Activated naive CD8-positive, alpha-beta T cell treated with anti-CD3 and anti-CD28 coated beads, Interleukin-2, amount 10 ng/mL, durations not matched to agents 7 days and 5 days (primary cell): ENCODE measurements at places on chromosomes 7 and 10. TPM values are rescaled to one million over a fixed set of nuclear protein-coding genes. Genes with fewer than 3 reads are reported as not detected.

ABLIM1 gene
- 137 TPM for total RNA-seq

TAS2R5 gene
- 1.7 TPM for total RNA-seq

LRIT1 gene
- total RNA-seq = not detected

GRCh38 chr7:767941-768731 is 41.1 kb upstream of the PRKAR1B start:
- DNase-seq = no peak

DNA sequence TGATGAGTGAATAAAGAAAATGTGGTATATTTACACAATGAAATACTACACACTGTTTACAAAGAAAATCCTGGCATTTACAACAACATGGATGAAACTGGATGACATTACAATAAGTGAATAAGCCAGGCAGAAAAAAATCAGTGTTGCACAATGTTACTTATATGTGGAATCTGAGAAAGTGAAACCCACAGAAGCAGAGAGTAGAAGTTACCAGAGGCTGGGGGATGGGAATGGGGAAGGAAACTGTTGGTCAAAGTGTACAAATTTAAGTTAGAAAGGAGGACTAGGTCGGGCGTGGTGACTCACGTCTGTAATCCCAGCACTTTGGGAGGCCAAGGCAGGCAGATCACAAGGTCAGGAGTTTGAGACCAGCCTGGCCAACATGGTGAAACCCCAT is 538.5 kb upstream of the MKI67 start:
- no peak for DNase-seq

DNA sequence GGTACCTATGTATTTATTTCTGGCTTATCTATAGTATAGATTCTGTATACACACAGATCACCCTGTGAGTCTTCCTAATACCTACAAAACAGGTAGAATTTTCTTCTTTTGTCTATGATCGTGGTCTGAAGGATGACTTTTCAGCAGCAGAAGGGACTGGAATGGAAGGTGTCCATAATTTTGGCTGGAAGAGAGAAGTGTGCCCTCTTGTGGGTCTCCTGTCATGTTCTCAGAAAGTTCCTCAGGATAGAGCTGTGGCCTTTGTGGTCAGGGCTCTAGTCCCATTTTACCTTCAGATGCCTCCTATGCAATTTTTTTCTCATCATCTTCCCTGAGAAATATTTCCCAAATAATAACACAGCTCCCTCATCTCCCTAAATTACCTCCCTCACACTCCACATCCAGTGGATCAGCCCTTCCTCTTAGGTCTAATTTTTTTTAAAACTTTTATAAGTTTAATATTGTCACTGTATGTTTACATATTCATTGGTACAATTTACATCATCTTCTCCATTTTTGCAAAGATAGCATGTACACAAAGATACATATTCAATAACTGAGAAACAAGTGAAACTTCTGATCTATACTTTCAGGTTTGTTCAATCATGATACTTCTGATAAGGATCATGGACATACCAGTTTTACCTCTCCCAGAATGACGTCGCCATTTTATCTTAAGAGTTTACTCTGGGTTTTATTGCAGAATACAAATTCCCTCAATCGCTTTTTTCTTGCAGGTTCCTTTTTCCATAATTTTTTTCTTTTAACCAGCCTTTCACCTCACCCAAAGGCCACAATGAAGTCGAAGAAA is 112.7 kb downstream of the REEP3 start:
- DNase-seq = no peak

DNA sequence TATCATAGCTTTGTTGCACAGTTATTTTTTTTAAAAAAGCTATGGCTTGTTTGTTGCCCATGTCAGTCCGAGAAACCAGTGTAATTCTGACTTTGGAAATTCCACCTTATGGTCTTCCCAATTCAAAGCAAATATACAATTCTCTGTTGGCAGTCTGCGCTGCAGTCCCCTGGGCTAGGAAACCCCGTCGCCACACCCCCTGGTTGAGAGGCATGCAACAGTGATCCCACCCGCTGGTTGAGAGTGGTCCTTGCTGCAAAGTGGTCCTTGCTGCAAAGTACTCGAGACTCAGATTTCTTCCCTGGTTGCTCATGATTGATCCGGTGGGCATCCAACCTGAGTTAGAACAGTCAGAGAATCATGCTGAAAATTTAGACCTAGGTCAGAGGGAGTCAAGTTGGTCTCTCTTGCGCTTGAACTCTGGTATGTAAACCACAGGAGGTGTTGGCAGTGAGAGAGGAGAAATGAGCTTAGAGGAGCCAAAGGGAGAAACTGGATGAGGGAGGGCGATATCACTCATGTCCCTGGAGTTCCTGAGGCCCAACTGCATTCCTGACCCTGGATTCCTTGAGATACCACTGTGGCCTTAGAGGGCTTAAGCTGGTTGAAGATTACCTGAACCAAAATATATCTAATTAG is 45.0 kb upstream of the STK17A start:
- no peak for DNase-seq

GRCh38 chr7:46680147-46680546 is 759.1 kb upstream of the IGFBP3 start:
- no peak for DNase-seq

GRCh38 chr7:98317366-98318040 is 36.0 kb downstream of the BRI3 start:
- DNase-seq = no peak

DNA sequence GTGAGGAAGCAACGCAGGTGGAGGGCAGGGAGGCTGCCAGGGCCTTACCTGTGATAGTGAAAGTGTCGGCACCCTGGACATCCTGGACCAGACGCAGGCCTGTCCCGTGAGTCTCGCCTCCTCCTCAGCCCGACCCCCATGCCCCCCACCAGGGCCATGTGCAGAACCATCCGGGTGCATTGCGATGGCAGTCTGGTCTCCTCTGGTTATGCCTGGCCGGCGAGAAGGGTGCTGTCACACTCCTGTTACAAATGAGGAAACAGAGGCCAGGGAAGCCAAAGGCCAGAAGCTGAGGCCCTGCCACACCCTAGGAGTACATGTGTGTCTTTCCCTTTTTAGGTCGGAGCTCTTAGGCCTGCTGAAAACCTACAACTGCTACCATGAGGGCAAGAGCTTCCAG is 7.2 kb downstream of the DEPP1 start:
- DNase-seq = no peak

DNA sequence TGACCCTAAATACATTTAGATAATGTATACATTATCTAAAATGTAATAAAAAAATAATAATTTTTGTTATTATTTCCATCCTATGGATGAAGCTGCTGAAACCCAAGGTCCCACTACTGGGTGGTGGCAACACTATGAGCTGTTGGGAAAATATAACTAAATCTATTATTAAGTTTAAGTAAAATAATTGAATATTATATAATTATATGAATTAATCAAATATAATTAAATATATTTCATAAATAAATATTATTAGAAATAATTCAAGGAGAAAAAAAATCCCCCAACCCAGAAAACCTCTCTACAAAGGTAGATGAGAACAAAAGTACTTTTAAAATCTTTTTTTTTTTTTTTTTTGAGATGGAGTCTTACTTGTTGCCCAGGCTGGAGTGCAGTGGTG is 7.9 kb downstream of the PRSS58 start:
- no peak for DNase-seq

- DNase-seq = no peak
These were observed 7.2 kb upstream of the GRID1 start for GRCh38 chr10:86373828-86374227.

DNA sequence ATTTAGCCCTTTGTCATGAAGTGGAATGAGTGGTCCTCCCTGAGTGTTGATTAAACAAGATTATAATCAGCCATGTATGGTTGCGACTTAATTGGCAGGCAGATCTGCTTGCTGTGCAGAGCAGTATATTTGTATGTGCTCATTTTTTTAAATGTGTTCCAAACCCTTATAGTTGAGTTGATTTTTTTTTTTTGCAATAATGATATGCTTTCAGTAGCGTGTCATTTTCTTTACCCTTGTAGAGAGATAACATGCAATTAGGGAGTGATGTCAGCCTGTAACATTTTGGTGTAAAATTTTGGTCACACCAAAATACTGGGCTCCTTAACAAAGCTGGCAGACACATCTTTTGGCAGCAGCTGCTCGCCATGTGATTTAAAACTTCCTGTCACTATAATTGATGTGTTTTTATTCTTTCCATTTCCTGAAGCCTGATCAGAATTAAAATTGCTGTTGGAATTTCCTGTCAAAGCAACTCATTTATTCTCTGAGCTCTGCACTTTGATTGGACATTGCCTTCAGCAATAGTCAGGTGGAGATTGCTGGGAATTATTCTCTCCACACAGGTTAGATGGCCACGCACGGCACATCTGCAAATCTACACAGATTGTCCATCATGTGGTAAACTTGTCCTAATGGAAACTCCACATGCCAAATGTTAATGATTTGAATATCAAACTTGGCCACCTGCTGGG is 125.3 kb downstream of the DYNC1I1 start:
- DNase-seq = no peak

DNA sequence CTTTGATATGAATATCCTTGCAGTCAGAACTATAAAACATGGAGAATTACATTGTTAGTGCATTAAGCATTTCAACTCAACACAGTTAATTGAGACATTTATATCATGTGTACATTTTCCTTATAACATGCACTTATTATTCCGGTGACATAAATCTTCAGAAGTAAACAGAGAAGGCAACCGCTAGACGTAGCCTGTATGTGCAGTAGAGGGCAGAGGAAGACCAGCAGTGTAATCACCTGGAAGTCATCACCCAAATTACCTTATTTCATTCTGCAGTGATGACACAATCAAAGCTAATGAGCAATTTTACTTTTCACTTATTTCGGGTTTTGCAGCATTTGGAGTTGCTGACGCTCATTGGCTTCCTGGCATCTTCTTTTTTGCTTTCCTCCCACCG is 394.6 kb downstream of the SDK1 start:
- DNase-seq = no peak

GRCh38 chr10:127961071-127961470 is 54.2 kb downstream of the PTPRE start:
- no peak for DNase-seq

DNA sequence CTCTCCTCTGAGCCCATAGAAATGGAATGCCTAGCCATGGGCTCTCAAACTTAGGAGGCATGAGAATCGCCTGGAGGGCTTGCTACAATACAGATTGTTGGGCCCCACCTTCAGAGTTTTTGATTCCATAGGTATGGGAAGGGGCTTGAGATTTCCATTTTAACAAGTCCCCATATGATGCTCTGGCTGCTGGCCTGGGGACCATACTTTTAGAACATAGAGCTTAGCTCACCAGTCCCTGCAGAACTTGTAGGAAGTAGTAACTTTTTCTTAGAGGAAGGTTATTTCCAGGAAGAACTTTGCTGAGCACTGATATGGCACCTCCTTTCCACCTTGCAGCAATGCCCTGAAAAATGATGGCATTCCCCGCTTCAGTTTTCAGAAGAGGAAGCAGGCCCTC is 177.0 kb upstream of the ZMIZ1 start:
- DNase-seq = no peak

DNA sequence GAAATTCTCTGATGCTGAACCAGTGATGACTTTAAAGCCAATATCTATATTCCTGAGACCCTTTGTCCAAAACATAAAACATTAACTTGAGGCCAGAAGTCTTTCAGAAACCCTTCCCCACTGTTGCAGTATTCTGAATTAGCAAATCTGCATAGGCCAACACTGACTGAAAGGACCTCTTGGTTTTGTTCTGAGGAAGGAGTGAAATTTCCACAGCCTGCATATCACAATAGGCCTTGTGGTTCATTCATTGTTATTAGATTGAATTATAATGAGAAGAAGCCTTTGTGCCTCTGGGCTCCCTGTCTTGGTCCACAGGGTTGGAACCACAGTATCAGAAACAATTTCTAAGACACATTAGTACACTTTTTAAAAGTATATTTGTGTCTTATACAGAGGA is 90.3 kb downstream of the CCNY start:
- no peak for DNase-seq

GRCh38 chr10:68302503-68302823 is 29.4 kb upstream of the HNRNPH3 start:
- DNase-seq = no peak

DNA sequence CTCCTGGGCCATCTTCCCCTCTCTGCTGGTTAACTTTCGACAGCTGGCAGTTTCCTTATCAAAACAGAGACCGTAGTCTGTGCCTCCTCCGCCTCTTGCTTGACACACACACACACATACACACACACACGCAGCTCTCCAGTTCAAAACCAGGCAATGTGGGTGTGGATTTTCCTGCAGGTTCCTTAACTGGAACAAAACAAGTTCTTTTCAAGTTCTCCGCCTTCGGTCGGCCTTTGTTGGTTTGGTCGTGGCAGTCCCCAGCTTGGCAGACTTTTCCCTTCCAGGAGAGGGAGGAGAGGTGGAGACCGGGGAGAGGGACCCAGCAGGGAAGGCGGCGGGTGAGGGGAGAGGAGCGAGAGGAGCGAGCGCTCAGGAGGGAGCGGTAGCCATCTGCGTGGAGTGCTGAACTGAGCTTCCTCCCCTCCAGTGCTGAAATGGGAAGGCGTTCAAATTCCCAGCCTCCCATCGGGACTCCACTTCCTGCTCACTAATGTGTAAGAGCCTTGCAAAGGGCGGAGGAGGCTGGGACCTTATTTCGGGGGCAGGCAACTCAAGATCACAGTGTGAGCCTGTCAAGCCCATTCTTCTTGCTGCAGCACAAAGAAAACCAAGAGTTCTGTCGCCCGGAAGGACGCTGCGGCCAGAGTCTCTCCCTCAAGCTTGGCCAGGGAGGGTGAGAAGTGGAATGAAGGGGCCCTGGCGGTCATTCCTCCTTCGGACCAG is 120.6 kb downstream of the PRPF18 start:
- peak; percentile 33 for DNase-seq

DNA sequence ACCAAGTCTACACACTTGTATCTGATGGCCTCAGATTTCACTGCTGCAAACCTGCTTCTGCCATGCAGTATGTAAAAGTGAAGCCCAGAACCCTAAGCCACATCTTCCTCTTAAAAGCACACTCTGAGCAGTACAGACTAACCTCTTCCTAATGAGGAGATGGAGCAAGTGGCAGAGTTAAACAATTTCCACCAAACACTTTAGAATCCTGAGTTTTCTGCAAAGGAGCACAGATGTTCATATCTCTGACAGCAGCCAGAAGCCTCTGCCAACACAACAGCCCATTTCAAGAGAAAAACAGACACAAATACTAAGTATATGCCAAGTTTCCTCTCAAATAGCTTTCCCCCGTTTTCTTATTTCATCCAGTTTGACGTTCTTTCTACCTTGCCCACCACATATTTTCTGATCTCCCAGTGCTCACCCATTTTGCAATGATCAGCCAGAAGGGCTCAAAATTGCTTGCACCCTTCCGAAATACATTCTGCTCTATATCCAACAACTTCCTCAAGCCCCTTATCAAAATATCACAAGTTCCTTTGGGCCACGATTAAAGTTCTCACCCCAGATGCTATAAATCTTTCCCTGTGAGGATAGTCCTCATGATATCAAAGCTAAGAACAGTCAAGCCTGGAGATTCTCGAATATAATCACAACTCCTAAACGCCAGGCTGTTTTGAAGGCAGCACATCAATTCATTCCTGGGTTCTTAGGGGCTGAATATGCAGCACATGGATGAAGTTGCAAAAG is 27.5 kb downstream of the ELMO1 start:
- no peak for DNase-seq

- DNase-seq = no peak
These were observed 73.4 kb upstream of the INSIG1 start for GRCh38 chr7:155224116-155224811.

- DNase-seq = no peak
These were observed 82.1 kb downstream of the C1GALT1 start for GRCh38 chr7:7264306-7265040.
